ENCODE measurements at places on chromosomes 11 and 22.

DNA sequence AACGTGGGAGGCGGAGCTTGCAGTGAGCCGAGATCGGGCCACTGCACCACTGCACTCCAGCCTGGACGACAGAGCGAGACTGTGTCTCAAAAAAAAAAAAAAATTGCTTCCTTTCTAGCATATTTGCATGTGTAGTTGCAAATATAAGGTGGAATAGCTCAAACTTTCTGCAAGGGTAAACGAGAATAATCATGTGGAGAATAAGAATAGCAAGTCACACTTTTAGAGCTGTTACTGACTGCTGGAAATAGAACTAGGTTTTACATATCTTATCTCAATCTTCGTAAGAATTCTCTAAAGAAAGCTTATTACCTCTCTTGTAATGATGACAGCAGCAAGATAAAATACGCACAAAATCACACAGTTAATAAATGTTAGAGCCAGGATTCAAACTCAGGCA lies 1.6 kb downstream of the L3MBTL2 start:
- no peak for DNase-seq

GRCh38 chr11:126680131-126680530 lies 320.4 kb downstream of the KIRREL3 start:
- DNase-seq, result no peak

DNA sequence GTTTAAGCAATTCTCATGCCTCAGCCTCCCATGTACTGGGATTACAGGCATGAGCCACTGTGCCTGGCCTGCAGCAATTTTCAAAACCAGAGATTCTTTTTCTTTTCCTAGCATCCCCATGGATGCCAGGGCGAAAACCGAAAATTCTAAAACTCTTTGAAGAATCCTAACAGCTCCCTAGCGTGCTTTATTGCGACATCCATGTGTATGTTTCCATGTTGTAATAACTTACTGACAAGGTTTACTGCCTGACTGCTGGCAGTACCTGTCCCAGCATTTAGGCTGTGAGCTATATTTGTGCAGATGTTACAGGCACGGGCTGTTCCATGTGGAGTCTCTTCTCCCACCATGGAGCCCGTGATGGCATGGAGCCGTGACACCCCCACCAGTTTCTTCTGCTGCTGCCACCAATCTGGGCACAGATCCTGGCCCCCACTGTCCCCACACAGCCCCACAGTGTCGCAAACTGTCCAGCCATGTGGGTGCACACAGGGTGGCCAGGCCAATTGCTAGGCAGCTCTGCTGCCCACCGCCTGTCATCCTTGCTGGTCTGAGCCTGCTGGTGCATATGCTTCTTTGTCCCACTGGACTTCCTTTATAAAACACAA lies 7.1 kb upstream of the TAB1 start:
- no peak for DNase-seq

DNA sequence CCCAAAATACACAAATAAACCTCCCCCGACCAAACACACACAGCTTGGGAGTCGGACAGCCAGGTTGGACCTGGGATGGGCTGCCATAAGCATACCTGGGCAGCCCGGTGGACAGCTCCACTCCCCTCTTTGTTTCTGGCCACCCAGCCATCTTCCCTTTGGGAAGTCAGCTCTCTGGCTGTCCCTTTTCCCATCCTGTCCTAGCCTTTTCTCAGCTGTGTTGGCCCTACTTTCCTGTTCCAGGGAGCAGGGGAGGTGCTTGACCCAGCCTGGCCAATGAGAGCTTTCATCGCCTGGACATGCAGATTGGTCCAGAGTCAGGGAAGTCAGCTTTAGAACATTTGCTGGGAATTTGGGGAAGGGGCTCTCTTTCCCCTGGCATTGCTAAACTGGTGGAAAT lies 68.7 kb upstream of the NECTIN1 start:
- DNase-seq, result no peak

GRCh38 chr22:19103880-19104821 lies 18.1 kb downstream of the DGCR2 start:
- DNase-seq, result no peak

- no peak for DNase-seq
Observed at GRCh38 chr22:32325811-32326237, 31.8 kb upstream of the RFPL3 start.

- no peak for DNase-seq
Observed at GRCh38 chr11:43708776-43709175, 28.2 kb downstream of the HSD17B12 start.

DNA sequence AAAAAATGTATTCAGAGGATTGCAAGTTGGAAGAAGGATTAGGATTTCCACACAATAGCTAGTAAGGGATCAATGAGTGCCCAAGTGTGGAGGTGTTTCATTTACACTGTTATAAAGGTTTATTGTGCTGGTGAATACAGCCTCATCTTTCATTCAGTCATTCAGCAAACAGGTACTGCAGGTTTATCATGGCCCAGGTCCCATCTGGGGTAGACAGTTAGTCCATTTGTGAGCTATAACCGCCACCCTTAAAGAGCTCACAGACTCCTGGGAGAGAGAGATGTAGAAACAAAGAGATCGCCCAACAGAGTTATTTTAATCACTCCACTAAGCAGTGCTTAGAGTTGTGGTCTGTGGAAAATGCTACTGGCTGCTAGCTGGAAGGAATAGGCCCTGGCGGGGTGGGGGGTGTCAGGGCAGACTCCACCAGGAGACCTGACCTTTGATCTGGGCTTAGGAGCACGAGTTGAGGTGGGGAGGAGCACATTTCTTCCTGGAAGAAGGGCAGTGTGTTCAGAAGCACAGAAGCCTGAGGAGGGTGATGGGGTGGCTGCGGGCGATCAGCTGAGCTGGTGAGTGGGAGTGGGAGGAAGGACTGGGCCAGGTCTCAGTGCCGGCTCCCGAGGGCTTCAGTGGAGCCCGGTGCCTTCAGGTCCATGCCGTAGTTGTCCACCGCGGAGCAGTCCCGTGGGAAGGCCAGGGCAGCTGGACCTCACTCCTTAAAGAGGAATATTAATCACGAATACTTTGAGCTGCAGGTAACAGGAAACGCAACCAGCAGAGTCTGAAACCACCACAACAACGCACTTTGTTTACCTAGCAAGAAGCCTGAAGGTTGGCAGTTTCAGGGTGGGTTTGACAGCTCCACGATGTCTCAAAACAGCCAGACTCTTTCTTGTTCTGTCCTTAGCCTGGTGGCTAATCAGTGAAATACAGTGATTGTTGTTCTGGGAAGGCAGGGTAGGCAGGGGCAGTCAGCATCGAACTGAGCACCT lies 11.2 kb downstream of the TOM1 start:
- no peak for DNase-seq

GRCh38 chr11:27907091-27907490 lies 200.9 kb downstream of the KIF18A start:
- DNase-seq, result no peak

GRCh38 chr11:46684367-46684766 lies 16.1 kb downstream of the ARHGAP1 start:
- DNase-seq, result no peak

DNA sequence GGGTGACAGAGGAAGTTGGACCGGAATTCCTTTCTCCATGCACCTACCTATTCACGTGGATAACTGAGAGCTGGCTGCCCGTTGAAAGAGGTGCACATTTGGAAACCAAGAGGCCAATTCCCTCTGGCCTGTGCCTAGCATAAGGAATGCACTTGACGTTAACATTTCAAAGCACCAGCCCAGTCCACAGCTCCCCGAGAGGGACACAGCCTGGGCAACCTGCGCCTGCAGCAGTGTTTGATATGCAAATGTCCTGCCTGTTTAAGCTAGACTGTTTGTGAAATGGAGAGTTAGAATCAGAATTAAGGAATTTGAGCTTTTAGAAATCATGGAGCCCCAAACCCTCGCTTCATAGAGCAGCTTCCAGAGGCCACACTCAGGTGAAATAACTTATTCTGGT lies 126.1 kb downstream of the DSCAML1 start:
- DNase-seq, result no peak

- DNase-seq, result no peak
Observed at GRCh38 chr11:72643547-72643946, 30.7 kb downstream of the PDE2A start.

GRCh38 chr22:41382098-41382578 lies 396 bp downstream of the TEF start:
- peak; percentile 69 for DNase-seq

DNA sequence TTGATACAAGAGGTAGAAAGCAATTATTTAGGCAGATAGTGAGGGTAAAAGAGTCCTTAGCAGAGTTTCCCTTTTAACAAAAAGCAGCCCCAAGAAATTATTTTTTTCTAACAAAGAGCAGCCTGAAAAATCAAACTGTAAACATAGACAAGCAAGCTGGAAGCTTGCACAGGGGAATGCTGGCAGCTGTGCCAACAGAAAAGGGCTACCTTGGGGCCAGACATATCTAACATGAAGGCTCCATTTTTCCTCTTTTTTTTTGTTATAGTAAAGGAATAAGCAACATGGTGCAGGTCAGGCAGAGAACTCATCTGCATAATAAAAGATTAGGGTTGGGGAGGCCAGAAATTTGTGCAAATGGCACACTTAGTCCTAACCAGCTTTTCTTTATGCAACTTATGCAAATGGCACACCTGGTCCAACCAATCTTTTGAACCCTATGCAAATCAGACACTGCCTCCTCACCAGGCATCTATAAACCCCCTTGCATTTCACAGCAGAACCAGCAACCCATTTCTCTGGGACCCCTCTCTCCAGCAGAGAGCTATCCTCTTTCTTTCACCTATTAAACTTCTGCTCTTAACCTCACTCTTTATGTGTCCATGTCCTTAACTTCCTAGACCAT lies 41.8 kb downstream of the PDGFD start:
- no peak for DNase-seq

DNA sequence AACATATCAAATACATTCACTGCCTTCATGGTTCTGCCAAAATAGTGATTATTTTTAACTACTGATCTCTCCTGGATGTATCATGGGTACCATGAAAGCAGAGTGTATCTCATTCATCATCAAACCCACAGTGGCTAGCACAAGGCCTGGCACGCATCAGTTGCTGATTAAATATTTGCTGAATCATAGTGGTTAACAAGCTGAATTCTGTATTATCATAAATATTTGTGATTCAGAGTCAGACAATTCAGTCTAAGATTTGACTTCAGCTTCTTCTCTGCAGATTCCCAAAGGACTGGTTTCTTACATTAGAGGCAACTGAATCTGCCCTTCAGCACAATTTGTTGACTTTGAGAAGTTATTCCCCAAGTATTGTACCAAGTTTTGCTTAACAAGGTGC lies 715.8 kb upstream of the LRRC4C start:
- no peak for DNase-seq

- DNase-seq, result no peak
Observed at GRCh38 chr11:67576735-67577475, 6.7 kb upstream of the GSTP1 start.

- no peak for DNase-seq
Observed at GRCh38 chr22:49326558-49326957, 501.1 kb downstream of the BRD1 start.

GRCh38 chr11:26947904-26948639 lies 45.8 kb upstream of the FIBIN start:
- DNase-seq, result no peak

GRCh38 chr22:21000987-21001600 lies 824 bp downstream of the THAP7 start:
- peak; percentile 28 for DNase-seq

DNA sequence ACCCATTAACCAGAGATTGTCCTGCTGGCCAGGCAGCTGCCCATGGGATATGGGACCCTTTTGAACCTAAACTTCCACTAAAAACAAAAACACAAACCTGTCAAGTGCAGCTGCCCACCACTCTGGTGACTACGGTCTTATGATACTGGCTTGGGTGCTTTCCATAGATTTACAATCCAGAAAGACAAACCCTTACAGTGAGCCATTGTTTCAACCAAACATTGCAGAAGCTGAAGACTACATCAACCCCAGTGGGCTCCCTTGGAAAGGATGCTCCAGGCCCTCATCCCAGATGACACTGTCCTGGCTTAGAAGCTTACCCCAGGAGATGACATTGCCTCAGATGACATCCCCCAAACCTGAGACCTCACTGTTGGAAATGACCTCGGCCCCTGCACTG lies 56.9 kb upstream of the WNT11 start:
- no peak for DNase-seq

GRCh38 chr11:64233913-64234586 lies at the start of gene VEGFB:
VEGFB (plus strand) TSS chr11:64234584; CDS start chr11:64234834, 250 bp downstream.
- no peak for DNase-seq

DNA sequence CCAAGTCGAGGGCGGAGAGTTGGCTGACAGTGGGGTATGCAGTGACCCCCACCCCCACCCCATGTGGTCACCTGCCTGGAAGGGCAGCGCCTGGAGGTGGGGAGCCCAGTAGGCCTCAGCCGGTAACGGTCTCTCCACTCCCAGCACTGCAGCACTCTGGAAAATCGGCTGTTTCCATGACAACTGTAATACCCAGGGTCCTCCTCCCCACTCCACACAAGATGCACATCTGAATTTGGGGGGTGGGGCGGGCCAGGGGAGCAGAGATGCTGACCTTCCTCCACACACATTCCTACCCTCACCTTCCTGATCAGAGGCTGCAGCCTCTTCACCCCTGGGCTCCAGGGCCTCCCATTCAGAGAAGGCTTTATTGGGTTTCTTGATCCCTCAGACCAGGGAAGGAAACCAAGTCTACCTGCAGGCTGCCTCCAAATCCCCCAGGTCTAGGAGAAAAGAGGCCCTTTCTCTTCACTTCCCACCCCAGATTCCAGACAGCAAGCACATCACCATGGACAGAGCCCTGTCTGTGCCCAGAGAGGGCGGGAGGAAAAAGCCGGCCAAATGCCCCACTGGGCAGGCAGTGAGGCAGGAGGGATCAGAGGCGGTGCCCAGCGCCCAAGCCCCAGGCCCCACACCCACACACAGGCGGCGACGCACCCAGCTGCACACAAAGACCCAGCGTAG lies 46.5 kb downstream of the SLC22A12 start:
- DNase-seq, result no peak

DNA sequence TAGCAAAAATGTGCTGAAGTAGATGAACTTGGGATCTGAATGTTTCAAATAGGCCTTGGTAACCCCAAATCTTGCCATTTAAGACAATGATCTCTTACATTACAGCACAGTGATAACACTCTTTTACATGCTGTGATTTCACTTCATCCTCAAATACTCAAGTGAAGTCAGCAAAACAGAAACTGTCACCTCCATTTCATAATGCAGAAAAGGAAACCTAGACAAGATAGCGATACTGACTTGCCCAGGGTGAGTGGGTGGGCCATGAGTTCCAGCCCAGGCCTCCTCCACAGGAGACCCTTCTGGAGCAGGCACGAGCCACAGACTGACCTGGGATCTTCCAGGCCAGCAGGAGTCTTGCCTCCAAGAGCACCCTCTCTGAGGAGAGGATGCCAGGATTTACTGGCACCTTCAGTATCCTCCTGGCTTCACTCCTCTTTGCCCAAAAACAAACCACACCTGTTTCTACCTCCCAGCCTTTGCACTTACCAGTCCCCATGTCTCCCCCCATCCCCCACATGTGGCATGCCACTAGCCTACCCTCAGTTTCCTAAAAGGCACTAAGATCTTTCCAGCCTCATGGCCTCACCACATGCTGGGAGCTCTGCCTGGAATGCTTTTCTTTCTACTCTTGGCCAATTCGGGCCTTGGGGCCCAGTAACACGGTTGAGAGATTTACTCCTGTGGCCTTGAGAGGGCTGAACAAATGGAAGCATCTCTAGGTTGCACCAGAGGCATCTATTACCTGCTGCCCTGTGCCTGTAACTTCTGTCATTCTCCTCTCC lies 1.9 kb upstream of the DGAT2 start:
- no peak for DNase-seq

- no peak for DNase-seq
Observed at GRCh38 chr11:67647471-67647870, 3.1 kb downstream of the ACY3 start.

GRCh38 chr22:48919851-48920589 lies 907.7 kb downstream of the BRD1 start:
- no peak for DNase-seq

Measured in neural crest cell (in vitro differentiated cells).